Large intestine (tissue), 12 donors: ENCODE measurements at places on chromosomes 2 and 18.

DNA sequence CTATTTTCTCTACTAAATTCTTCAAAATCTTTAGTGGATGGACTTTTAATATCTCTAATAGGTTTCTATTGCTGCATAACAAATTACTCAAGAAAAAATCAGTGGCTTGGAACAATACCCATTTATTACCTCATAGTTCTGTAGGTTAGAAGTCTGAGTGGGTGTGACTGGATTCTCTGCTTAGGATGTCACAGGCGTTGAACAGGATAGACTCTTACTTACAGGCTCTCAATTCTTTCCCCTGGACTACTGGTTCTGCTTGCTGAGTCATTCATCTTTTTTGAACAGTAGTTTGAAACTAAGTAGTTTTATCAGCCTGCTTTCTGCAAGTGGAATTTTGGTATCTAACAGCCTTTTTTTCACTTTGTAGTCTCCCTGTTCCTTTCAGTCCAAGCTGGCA is 265.4 kb downstream of the ZNF385B start:
- H3K27me3 ChIP-seq = no peaks in the 10 kb centered on the region
- H3K4me1 ChIP-seq = no peaks in the 10 kb centered on the region
- no peak overlapping the region for H3K4me3 ChIP-seq
- no peak for DNase-seq
- no peaks in the 10 kb centered on the region for H3K36me3 ChIP-seq

DNA sequence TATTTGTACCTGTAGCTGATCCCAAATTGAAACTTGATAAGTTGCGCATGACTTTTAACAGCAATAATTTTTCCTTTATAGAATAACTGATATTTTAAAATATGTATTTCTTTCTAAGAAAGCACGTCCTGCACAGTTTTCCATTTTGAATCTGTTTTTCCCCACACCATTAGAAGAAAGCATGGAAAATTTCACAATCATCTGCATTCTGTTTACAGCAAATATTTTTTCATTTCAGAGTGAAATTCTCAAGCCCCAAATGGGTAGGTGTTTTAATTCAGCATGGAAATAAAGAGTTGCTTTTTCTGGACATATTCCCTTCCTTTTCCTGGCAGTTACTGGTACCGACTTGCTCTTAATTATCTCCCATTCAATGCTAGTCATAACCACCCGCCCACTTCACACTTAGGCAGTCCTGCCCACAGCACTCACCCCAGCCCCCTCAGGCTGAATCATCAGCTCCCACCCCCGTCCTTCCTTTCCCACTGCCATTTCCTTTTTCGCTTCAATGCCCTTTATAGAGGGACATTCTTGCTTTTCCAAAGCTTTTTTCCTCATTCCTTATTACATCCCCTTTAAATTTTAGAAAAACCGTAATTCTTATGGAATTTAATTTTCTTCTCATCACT is 89.2 kb upstream of the GLS start:
- no peak overlapping the region for H3K4me3 ChIP-seq
- no peak for DNase-seq
- H3K27me3 ChIP-seq = no peaks in the 10 kb centered on the region
- H3K27ac ChIP-seq = no peak overlapping the region

GRCh38 chr18:48084041-48084757 is 153.7 kb upstream of the SMAD2 start:
- peak overlapping the region; percentile 52 for H3K27ac ChIP-seq
- H3K4me3 ChIP-seq = no peak overlapping the region
- H3K4me1 ChIP-seq = peaks cover 19% of the 10 kb centered on the region
- DNase-seq = peak; percentile 27
- H3K27me3 ChIP-seq = no peaks in the 10 kb centered on the region
- no peaks in the 10 kb centered on the region for H3K36me3 ChIP-seq

DNA sequence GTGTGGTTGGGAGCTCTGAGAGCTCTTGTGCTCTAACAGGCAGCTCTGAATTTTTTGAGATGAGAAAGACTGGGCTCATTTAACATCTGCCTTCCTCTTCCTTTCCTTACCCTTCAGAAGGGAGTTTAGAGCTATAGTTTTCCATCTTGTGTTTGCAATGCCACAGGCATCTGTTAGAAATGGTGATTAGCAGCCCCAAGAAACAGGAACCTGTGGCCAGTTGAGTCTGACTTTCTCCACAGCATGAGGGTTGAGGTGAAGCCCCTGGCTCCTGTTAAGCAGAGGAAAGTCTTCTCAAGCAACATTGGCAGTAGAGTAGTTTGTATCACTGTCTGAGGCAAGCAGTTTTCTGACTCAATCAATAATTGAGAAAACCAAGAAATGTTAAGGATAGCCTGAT is 577.4 kb downstream of the ZEB2 start:
- DNase-seq = no peak
- H3K27ac ChIP-seq = no peak overlapping the region
- H3K36me3 ChIP-seq = peaks cover 5% of the 10 kb centered on the region
- peaks cover 7% of the 10 kb centered on the region for H3K4me1 ChIP-seq
- no peak overlapping the region for H3K4me3 ChIP-seq
- peaks cover 9% of the 10 kb centered on the region for H3K27me3 ChIP-seq

DNA sequence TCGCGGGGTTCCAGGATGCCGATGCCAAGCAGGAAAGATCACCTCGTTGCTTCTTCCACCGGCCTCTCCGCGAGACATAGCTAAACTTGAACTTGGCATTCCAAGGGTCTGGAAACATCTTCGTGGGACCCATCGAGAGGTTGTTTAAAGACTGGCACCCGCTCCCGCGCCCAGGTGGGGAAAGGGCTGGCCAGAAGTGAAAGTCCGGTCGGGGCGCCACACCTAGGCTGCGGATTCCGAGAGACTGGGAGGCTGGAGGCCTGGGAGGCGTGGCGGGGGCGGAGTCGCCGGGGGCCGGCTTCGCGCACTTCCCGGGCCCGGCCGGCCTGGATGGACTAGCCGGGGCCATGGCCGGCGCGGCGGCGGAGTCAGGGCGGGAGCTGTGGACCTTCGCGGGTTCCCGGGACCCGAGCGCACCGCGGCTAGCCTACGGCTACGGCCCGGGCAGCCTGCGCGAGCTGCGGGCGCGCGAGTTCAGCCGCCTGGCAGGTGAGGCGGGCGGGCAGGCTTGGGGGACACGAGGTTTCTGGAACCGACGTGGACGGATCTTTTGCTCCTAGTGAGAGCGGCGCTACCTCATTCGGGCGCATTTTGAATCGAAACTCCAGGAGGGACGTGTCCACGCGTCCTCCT is at the start of gene MOCOS:
Gene MOCOS (plus strand): TSS at position 305 of the 633 bp plus-strand sequence. CDS start 43 bp downstream, at position 348.
- H3K27ac ChIP-seq = no peak within 1 kb of the TSS
- H3K36me3 ChIP-seq = no peaks in the 10 kb centered on the region
- peak within 1 kb of the TSS; percentile 74 for H3K4me3 ChIP-seq
- H3K4me1 ChIP-seq = peaks cover 21% of the 10 kb centered on the region
- DNase-seq = peak; percentile 87
- H3K27me3 ChIP-seq = peaks cover 40% of the 10 kb centered on the region

DNA sequence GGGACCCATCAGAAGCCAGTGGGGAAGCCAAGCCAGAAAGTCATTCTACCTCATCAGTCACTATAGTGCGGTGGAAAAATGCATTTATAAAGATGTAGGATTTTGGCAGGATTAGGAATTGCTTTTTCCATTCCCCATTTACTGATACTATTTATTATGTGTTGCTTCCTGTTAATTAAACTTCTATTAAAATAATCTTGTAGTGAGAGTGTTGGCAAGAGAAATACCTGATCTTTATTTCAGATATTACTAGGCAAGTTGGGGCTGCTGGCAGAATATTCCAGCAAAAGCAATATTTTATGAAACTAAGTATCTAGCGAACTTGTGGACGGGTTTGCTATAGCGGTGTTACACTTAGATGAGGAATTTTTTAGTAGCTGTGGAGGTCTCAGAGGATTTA is 23.9 kb upstream of the CDC42EP3 start:
- no peak for DNase-seq
- H3K4me1 ChIP-seq = no peaks in the 10 kb centered on the region
- no peak overlapping the region for H3K27ac ChIP-seq

GRCh38 chr2:28447086-28447485 is 48.8 kb upstream of the PLB1 start:
- H3K27ac ChIP-seq = no peak overlapping the region
- DNase-seq = no peak
- H3K27me3 ChIP-seq = no peaks in the 10 kb centered on the region
- peaks cover 3% of the 10 kb centered on the region for H3K4me1 ChIP-seq
- no peaks in the 10 kb centered on the region for H3K36me3 ChIP-seq
- no peak overlapping the region for H3K4me3 ChIP-seq

GRCh38 chr2:239596253-239596652 is 195.4 kb upstream of the HDAC4 start:
- no peaks in the 10 kb centered on the region for H3K27me3 ChIP-seq
- H3K36me3 ChIP-seq = no peaks in the 10 kb centered on the region
- DNase-seq = peak; percentile 4
- no peak overlapping the region for H3K4me3 ChIP-seq
- no peaks in the 10 kb centered on the region for H3K4me1 ChIP-seq

- H3K4me1 ChIP-seq = no peaks in the 10 kb centered on the region
- no peaks in the 10 kb centered on the region for H3K36me3 ChIP-seq
These were observed 90.5 kb downstream of the PMAIP1 start for GRCh38 chr18:59990121-59990823.

- H3K4me3 ChIP-seq = no peak overlapping the region
- DNase-seq = no peak
- peaks cover 21% of the 10 kb centered on the region for H3K27me3 ChIP-seq
- no peaks in the 10 kb centered on the region for H3K4me1 ChIP-seq
- H3K27ac ChIP-seq = no peak overlapping the region
These were observed 203.3 kb downstream of the CELF4 start for GRCh38 chr18:37362158-37362890.
